ENCODE measurements at places on chromosomes 3 and 15. TPM values are rescaled to one million over a fixed set of nuclear protein-coding genes. Genes with fewer than 3 reads are reported as not detected.

DNA sequence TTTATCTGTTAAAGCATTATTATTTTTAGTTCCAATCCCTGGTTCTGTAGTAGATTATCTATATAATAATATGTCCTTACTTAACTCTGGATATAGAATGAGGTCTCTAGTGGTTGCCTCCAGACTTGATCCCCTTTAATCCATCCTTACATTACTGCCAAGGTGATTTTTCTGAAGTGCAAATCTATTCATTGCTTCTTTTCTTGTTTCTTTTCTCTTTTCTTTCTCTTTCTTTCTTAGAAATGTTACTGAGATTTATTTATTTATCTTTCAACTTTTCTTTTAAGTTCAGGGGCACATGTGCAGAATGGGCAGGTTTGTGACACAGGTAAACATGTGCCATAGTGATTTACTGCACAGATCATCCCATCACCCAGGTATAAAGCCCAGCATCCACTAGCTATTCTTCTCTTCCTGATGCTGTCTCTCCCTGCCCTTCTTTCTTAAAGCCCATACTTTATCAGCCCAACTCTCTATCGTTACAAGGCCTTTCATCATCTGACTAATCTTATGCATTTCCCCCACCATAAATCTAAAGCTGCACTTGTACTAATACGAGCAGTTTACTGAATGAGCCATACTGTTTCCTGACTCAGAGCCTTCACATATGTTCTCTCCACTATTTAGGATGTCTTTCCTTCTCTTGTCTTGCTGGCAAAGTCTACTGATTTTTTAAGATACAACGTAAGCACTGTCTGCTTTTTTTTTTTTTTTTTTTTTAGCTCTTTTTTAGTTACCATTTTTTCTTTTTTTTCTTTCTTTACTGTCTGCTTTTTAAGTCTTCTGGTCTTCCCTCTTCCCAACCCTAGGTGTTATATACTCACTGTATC lies 4.6 kb downstream of the GLCE start:
- no peak for DNase-seq

HOMER2 gene
- polyA plus RNA-seq, result 7.5 TPM

PLCB2 gene
- polyA plus RNA-seq, result 54.9 TPM

DNA sequence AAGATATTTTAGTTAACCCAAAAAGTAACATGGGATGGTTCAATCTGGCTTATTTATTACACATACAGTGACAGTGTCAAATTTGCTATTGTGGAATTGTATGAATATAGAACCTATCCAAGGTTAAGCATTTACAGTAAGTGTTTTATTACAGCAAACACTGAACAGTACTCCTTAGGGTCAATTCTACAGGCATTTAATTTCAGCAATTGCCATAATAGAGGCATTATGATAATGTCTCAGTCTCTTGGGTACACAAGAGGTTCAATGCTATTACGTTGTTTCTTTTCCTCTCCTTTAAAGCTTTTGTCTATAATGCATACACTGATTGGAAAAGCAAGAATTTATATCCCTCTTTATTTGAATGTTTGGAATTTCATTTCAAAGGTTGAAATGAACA lies 275.7 kb upstream of the NAALADL2 start:
- no peak for DNase-seq

MUC20 gene
- polyA plus RNA-seq, result 11.0 TPM

ENTPD3 gene
- 1.5 TPM for polyA plus RNA-seq

DNA sequence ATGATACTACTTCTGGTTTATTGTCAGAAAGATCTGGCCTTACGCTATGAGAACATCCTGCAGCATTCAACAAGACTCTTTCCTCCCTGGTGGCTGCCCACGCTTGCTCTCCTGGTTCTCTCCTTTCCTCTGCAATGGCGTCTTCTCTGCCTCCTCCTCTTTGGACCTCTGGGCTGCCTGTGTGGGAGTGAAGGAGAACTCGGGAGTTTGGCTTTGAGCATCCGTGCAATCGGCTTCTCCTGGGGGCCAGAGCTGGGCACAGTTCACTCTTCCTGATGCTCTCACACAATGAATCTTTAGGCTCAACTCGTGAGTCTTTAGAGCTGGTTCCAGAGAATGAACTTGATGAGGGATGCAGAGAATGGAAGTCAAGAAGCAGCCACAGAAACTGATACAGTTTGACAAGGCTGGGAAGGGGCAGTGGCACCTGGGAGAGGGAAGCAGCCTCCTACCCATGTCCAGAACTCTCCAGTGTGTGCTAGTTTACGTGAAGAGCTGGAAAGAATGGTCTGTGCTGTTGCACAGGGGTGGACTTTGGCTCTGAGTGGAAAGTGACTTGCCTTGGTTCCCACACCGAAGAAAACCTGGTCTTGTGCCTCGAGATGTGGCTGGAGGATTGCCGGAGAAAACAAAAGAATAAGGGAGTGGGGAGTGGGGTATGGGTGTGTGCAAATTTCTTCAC lies 37.9 kb downstream of the RPLP1 start:
- DNase-seq, result peak; percentile 7

DNA sequence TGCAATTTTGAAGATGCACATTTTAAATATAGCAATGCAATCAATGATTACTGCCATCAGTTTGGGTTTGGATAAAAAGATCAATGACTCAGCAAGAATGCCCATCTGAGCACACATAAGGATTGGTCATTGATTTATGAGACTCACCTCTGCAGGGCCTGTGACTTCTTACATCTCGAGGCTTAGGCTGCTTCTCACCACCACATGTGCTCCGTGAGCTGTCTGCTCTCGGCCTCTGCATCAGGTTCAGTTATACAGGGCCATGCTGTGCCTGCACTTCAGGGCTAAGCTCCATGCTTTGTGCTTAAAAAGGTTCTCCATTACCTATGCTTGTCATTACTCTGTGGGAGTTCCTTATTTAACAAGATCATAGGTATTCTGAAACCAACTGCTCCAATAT lies 887.5 kb downstream of the DIPK2A start:
- no peak for DNase-seq

GOLGA6A gene
- polyA plus RNA-seq, result not detected

GRCh38 chr3:27756877-27757276 lies 34.8 kb upstream of the EOMES start:
- no peak for DNase-seq

SPATA12 gene
- 0.08 TPM for polyA plus RNA-seq

GRCh38 chr3:12462159-12462947 lies 21.9 kb upstream of the TSEN2 start:
- peak; percentile 23 for DNase-seq

DNA sequence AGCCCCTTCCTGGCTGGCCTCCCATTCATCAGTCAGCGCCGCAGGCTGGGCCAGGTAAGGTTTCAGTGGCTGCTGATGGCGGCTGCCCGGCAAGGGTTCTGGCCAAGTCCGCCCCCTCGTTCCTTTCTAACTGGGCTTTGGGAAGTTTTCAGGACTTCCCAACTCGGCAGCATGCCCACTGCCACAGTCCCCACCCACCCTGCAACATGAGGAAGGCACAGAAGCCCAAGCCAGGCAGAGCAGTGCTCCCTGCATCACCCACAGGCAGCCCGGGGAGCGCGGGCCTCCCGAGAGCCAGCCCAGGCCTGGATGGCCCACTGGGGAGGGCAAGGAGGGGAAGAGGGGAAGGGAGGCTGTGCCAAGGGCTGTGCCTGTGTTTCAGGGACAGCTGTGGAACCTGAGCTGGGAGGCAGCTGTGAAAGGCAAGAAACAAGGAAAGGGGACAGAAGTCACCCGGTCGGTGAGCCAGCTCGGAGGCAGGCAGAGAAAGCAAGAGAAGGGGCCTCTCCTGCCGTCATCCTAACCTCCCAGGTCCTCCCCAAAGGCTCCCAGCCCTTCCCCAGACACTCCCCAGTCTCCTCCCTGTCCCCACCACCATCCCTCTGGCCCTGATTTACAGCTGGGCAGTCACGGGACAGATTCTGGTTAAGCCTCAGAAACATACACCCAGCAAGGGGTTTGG lies 73.9 kb downstream of the CPN2 start:
- peak; percentile 82 for DNase-seq

DNA sequence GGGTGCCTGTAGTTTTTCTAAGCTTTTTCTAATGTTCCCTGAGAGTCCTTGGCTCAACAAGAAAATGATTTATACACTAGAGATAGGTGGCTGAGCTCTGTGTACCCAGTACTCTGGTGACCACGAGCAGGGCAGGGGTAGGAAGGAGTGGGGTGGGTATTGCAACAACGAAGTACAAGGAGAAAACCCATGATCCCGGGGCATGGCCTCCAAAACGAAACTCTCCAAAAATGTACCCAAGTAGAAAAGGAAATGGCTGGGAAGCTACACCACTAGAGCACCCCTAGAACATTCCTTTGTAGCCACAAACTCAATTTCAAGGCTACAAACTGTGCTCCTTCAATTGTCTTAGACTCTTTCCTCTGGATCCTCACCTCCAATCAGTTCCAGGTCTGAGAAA lies 138.9 kb downstream of the DUT start:
- DNase-seq, result no peak

SLC28A1 gene
- not detected for polyA plus RNA-seq

INSYN1 gene
- polyA plus RNA-seq, result 4.9 TPM

DNA sequence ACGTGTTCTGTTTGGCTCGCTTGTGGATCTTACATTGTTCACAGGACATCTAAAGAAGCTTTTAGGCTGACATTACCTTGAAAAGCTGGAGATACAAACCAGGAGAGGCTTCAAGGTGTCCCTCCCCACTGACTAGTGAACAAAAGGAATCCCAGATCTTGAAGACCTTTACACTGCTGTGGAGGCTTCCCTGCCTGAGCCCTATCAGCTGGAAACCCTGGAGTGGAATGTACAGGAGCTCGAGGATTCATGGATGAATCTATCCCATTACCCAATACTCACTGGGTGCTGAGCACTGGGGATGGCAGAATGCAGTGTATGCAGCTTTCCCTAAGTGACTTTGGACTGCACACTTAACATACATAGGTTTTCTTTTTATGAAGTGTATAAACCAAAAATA lies 82.3 kb upstream of the MFGE8 start:
- DNase-seq, result no peak

SH3GL3 gene
- polyA plus RNA-seq, result 2.8 TPM

- DNase-seq, result peak; percentile 82
These were observed 901 bp downstream of the NAA50 start for GRCh38 chr3:113744941-113745755.

CCDC13 gene
- polyA plus RNA-seq, result 1.9 TPM

- DNase-seq, result no peak
These were observed 483.9 kb downstream of the PYDC2 start for GRCh38 chr3:191944835-191945234.

SLC7A14 gene
- not detected for polyA plus RNA-seq

DNA sequence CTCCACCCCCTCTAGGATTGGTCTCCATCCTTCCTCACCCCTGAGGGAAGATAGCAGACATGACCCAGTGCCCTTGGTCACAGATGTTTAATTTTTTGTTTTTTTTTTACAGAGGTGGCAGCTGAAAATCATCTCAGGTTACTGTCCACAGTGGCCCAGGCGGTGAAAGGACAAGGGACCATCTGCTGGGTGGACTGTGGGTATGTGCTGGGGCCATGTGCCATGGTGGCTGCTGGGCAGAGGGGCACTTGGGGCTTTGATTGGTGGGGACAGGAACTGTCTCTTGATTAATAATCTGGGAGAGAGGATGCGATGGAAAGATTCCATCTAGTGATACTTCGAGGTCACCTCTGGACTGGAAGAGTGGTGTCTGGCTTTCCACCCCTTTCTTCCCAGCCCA lies 25.4 kb downstream of the PDIA5 start:
- no peak for DNase-seq

SH3BP5 gene
- 50.3 TPM for polyA plus RNA-seq

PGBD4 gene
- polyA plus RNA-seq, result 0.89 TPM

GRCh38 chr3:66395635-66396034 lies 105.2 kb downstream of the LRIG1 start:
- DNase-seq, result no peak

- DNase-seq, result peak; percentile 85
These were observed at the start of gene GABRG3 for GRCh38 chr15:26970712-26971210. Gene GABRG3, plus strand, starts transcription at chr15:26971181.

GRCh38 chr3:163547014-163547685 lies 1531.1 kb downstream of the SI start:
- no peak for DNase-seq

DNA sequence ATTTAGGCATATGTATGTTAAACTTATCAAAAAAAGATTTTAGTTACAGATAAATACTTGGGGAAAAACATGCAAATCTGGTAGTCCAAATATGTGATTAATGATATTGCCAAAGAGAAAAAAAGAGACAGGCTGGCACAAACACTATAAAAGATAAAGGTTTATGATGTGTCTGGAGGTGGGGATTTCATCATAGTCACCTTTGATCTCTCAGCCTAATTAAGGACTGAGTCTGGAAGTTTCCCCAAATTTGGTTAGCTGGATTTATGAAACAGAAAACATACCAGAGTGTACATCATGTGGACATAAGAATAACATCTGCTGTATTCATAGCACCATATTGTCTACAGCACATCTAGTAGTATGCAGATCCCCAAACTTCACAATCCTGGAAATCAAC lies 157.0 kb downstream of the FGF12 start:
- no peak for DNase-seq
